IMR-90 (cell line): ENCODE measurements at places on chromosomes 7 and 10. TPM values are rescaled to one million over a fixed set of nuclear protein-coding genes. Genes with fewer than 3 reads are reported as not detected.

Gene CPA4
- total RNA-seq: 365 and 382 TPM in 2 replicates

GRCh38 chr7:95342029-95342428, 17.7 kb upstream of the PON1 start:
- DNase-seq: no peak
- no peak overlapping the region for H3K4me3 ChIP-seq
- H3K36me3 ChIP-seq: no peaks in the 10 kb centered on the region
- no peaks in the 10 kb centered on the region for H3K27me3 ChIP-seq

- no peak overlapping the region for H3K27ac ChIP-seq
- H3K4me3 ChIP-seq: no peak overlapping the region
- no peaks in the 10 kb centered on the region for H3K4me1 ChIP-seq
- no peaks in the 10 kb centered on the region for H3K36me3 ChIP-seq
- H3K27me3 ChIP-seq: no peaks in the 10 kb centered on the region
These were observed 214.7 kb downstream of the WDR37 start for GRCh38 chr10:1270906-1271305.

Gene NEURL1
- 0.28 and 0.36 TPM in 2 replicates for total RNA-seq

DNA sequence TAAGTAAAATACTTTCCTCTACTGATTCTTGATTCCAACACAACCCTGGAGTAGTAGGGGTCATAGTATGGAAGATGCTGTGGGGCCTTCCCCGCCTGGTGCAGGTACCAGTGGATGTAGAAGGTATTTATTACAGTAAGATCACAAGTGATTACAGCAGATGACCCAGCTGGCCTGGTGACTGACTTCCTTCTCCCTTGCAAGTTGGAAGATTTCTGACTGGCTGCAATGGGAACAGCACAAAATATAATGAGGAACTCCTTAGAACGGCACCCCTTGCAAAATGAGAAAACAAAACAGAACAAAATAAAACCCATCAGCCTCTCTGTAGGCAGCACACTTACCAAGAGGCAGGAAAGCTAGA, 61.7 kb upstream of the TARP start:
- DNase-seq: no peak
- H3K27me3 ChIP-seq: no peaks in the 10 kb centered on the region
- no peak overlapping the region for H3K27ac ChIP-seq

- no peak overlapping the region for H3K27ac ChIP-seq
- no peaks in the 10 kb centered on the region; the same call in 1 of the 2 replicates for H3K4me1 ChIP-seq
- H3K4me3 ChIP-seq: no peak overlapping the region
- H3K27me3 ChIP-seq: peaks cover 21% of the 10 kb centered on the region
These were observed 79.5 kb upstream of the PCBD1 start for GRCh38 chr10:70967591-70968587.

DNA sequence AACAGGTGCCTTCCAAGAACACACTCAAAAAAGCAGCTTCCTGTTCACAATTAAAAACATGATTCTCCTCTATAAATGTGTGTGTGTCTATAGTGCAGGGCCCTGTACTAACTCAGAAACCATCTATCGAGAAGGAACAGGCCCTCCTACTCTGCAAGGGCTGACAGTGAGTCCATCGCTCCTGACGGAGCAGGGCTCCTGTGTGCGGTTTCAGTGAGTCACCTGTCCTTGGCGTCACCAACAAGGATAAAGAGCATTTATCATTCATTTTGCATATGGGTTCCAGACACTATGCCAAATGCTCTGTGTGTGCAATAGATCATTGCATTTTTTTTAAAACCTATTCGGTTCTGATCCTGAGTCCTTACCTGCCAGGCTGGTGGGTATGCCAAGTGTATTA, 63.7 kb downstream of the TACC2 start:
- H3K4me3 ChIP-seq: no peak overlapping the region
- no peaks in the 10 kb centered on the region for H3K27me3 ChIP-seq
- peak; percentile 21 for DNase-seq
- H3K27ac ChIP-seq: no peak overlapping the region

Gene FAM25G
- total RNA-seq: not detected in 2 replicates

Gene IFIT1
- total RNA-seq: 6.8 and 7.5 TPM in 2 replicates

Gene PLAU
- 115 and 123 TPM in 2 replicates for total RNA-seq

Gene C7orf57
- total RNA-seq: not detected in 2 replicates

DNA sequence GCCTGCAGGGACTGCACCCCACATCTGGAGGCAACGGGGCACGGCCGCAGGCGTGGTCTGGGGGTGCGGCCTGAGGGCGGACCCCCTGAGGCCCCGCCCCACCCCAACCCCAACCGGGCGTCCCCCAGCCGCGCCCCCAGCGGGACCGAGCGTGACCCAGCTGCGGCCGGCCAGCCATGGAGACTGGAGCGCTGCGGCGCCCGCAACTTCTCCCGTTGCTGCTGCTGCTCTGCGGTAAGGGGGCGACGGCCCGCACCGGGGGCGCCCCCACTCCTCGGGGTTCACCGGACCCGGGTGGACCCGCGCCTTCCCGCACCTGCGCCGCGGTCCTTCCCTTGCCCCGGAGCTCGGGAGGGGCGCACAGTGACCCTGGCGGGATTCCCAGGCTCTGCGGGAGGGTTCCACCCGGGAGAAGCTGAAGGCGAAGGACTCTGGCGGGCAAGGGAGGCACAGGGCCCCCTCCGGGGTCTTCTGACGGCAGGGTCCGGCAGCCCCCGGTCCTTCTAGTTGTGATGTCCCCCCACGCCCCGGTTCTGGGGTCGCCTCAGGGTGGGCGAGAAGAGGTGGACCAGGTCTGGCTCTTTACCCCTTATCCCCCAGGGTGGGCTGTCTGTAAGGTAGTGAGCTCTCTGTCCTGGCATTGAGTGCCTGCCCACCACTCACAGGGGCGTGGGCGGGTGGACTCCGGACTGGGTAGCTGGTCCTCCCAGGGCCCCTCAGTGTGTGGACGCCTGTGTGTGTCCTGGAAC, at the start of gene RAMP3:
TSS of gene RAMP3 (plus strand) at position 139 of the 749 bp plus-strand sequence. CDS start at position 177, 38 bp downstream.
- no peak for DNase-seq
- no peaks in the 10 kb centered on the region for H3K36me3 ChIP-seq
- peaks cover 52% of the 10 kb centered on the region for H3K27me3 ChIP-seq

DNA sequence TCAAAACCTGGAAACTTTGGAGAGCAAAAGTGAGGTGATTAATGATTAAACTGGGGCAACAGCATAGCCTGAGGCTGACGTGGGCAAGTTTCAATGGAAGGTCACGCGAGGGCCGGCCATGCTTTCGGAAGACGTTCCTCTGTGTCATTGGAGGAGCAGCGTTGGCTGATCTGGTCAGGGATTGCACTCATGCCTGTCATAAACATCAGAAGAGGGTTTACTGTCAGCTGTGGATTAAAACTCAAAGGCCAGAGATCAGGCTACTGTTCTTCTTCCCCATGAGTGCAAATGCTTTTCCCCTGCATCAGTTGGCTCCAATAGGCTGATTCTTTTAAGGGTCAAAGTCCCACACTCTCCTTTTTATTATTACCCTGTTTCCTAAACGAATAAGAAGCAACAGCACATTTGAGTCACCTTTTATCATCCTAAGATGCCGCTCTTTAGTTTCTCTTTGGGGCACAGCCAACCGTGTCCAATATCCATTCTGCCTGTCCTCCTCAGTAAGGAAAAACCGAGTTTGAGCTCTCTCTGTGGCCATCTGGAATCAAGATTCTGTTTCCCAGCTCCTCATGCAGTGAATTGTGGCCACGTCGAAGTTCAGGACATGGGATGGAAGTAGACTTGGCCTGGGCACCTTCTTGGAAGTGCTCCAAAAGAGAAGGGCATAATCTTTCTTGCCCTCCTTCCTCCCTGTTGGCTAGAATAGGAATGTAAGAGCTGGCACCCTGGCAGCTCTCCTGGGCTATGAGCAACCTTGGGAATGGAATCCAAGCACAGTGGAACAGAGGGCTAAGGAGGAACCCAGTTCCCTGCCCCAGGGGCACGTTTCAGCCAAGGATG, 62.5 kb upstream of the INSIG1 start:
- no peaks in the 10 kb centered on the region for H3K36me3 ChIP-seq
- H3K27me3 ChIP-seq: peaks cover 1% of the 10 kb centered on the region; the same call in 1 of the 2 replicates
- H3K4me3 ChIP-seq: no peak overlapping the region
- DNase-seq: peak; percentile 26
- H3K27ac ChIP-seq: no peak overlapping the region

DNA sequence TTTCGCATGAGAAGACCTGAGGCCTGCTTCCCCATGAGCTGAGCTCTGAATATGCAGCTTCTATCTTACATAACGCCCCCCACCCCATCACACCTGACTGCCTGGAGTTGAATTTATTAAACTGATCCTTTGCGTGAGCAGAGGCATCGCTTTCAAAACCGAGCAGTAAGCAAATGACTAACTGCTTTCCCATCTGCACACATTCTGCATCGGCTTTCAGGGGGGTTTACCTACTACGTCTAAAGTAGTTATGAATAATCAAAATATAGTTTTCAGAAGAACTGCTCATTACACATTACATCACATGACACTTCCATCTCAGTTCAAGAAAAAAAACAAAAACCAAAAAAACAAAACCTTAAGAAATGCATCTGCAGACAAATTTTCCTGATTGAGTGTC, 54.7 kb upstream of the EGR2 start:
- DNase-seq: no peak
- H3K27ac ChIP-seq: no peak overlapping the region
- no peaks in the 10 kb centered on the region for H3K36me3 ChIP-seq

GRCh38 chr10:36367362-36367761, 725.3 kb upstream of the FZD8 start:
- no peak overlapping the region for H3K4me3 ChIP-seq
- no peak overlapping the region for H3K27ac ChIP-seq
- no peaks in the 10 kb centered on the region for H3K36me3 ChIP-seq
- H3K4me1 ChIP-seq: no peaks in the 10 kb centered on the region
- no peak for DNase-seq

Gene TECTB
- not detected in 2 replicates for total RNA-seq

Gene ACADSB
- 9.2 and 10.6 TPM in 2 replicates for total RNA-seq

Gene CHCHD2
- 423 and 532 TPM in 2 replicates for total RNA-seq

DNA sequence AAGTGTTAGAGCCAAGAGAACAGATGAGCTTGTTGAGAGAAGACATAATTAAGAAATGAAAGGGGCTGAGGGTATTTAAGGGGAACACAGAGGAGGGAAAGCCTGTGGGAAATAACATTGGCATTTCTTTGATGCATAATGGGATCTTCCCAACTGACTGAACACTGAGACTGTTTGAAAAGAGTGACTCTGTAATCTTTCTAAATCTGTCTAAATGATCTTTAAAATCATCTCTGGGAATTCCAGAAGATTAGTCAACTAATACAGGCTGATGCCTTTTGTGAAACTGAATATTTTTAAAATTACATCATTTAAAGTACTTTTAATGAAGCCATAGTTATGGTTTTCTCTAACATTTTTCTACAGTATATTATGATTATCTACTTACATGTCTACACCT, 17.4 kb upstream of the SLC35G1 start:
- no peak overlapping the region for H3K27ac ChIP-seq
- peaks cover 3% of the 10 kb centered on the region; the same call in 1 of the 2 replicates for H3K4me1 ChIP-seq
- H3K4me3 ChIP-seq: no peak overlapping the region
- H3K36me3 ChIP-seq: no peaks in the 10 kb centered on the region
- peaks cover 5% of the 10 kb centered on the region for H3K27me3 ChIP-seq

DNA sequence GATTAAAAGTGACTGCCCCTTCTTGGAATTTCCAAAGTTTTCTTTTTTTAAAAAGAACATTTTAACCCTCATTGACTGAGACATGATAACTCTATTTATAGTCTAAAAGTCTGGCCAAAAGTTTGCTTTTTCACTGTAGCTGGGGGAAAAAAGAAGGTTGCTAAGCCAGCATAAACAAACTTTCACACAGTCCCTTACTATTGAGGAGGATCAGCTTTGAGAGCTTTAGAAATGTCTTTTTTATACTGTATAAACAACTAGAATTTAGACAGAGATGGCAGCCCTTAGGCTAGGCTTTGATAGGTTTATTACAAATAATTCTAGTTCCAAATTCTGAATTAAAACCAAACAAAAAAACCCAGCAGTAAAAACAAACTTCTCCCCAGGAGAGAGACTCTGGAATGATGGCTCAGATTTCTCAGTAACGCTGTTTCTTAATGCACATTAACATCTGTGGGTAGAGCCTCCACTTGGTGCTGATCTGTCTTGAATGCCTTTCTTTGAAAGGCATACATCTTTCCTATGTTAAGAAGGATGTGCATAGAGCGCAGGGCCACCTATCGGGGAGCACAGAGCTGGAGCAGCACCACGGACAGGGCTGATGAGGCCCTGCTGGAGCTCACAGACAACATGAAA, 100.9 kb upstream of the PDLIM1 start:
- no peak overlapping the region for H3K27ac ChIP-seq
- peak; percentile 46 for DNase-seq
- H3K4me1 ChIP-seq: no peaks in the 10 kb centered on the region
- no peak overlapping the region for H3K4me3 ChIP-seq
- H3K27me3 ChIP-seq: no peaks in the 10 kb centered on the region

Gene MASTL
- total RNA-seq: 13.4 and 18.1 TPM in 2 replicates

Gene C10orf71
- not detected in 2 replicates for total RNA-seq

Gene HOXA4
- 0.36 and 1.1 TPM in 2 replicates for total RNA-seq

DNA sequence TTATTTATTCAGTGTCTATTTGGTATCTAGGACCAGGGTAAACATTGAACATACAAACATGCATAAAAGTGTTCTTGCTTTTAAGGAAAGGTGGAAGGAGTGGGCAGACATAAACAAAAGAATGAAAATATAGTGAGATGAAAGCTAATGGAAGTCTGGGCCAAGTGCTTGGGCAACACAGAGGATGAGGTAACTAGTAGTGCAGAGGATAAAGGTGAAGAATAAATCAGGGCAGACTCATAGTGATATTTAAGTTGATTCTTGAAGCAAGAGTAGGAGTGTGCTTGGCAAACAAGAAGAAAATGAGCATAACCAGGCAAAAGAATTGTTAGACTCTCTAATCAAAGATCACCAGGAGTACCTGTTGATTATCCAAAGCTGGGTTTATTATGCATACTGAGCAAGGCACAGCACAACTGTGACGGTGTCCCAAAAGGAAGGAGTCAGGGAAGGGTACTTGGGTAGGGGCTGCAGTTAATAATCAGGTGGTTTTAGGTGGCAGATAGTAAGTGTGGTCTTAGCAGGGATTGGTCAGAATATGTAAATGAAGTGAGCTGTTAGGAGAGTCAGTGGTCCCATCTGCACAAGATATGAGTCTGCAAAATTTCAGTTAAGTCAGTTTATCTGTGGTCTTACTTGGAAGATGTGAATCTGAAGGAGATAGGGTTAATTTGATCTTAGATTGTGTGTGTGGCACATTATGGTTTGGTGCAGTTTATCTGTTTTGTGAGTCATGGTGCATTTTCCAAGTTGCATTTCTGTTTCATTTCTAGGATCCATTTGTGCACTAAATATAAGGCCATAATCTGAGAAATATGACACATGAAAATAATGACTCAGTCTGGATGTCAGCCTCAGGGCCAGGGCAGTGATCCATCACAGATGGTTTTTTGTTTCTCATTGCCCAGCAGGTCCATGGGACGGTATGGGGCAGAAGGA, 30.6 kb upstream of the TAX1BP1 start:
- H3K4me1 ChIP-seq: peaks cover 3% of the 10 kb centered on the region; the same call in 1 of the 2 replicates
- no peak overlapping the region for H3K4me3 ChIP-seq
- no peak overlapping the region for H3K27ac ChIP-seq
- H3K36me3 ChIP-seq: no peaks in the 10 kb centered on the region
- no peaks in the 10 kb centered on the region for H3K27me3 ChIP-seq

Gene MIOS
- total RNA-seq: 32.4 and 40.3 TPM in 2 replicates

Gene UTF1
- total RNA-seq: not detected in 2 replicates

Gene CNNM1
- total RNA-seq: 0.18 and 0.28 TPM in 2 replicates

- no peak overlapping the region for H3K27ac ChIP-seq
- peaks cover 2% of the 10 kb centered on the region; the same call in 1 of the 2 replicates for H3K4me1 ChIP-seq
- H3K36me3 ChIP-seq: no peaks in the 10 kb centered on the region
These were observed 302.1 kb downstream of the CACNA2D1 start for GRCh38 chr7:82141427-82141826.

Gene ARHGAP22
- 28.3 and 35.3 TPM in 2 replicates for total RNA-seq

- peak; percentile 36 for DNase-seq
- H3K27ac ChIP-seq: no peak overlapping the region
- no peaks in the 10 kb centered on the region; the same call in 1 of the 2 replicates for H3K4me1 ChIP-seq
These were observed 209.1 kb downstream of the PHF14 start for GRCh38 chr7:11182736-11183135.

- no peaks in the 10 kb centered on the region for H3K4me1 ChIP-seq
- H3K4me3 ChIP-seq: no peak overlapping the region
- no peak for DNase-seq
- H3K36me3 ChIP-seq: no peaks in the 10 kb centered on the region
- no peaks in the 10 kb centered on the region for H3K27me3 ChIP-seq
These were observed 27.9 kb downstream of the SCART1 start for GRCh38 chr10:133481657-133482056.
